ENCODE measurements at places on chromosomes 2 and 18. TPM values are rescaled to one million over a fixed set of nuclear protein-coding genes. Genes with fewer than 3 reads are reported as not detected.

Gene FIGN
- not detected for total RNA-seq

DNA sequence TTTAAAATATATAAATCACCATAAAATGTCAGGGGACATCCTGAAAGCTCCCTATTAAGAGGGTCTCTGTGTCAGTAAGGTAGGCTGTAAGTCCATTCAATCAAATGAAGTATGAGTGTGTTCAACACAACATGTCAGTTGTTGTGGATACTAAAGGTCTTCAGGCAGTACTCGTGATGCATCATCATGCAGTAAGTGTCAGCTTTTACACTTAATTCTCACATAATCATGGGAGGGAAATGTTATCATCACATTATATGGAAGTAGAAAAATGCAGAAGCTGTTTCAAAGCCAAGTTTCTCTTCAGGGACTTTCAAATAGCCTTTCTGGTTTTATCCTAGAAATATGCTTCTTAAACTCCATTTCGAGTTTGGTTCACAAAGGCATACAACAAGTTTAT is 477.1 kb upstream of the ID2 start:
- H3K4me3 ChIP-seq = no peak overlapping the region
- no peak overlapping the region for H3K27ac ChIP-seq
- no peak for DNase-seq
- H3K4me1 ChIP-seq = peaks cover 1% of the 10 kb centered on the region
- H3K27me3 ChIP-seq = no peaks in the 10 kb centered on the region

Gene GPR17
- not detected for total RNA-seq

Gene MFF
- total RNA-seq = 61.6 TPM

DNA sequence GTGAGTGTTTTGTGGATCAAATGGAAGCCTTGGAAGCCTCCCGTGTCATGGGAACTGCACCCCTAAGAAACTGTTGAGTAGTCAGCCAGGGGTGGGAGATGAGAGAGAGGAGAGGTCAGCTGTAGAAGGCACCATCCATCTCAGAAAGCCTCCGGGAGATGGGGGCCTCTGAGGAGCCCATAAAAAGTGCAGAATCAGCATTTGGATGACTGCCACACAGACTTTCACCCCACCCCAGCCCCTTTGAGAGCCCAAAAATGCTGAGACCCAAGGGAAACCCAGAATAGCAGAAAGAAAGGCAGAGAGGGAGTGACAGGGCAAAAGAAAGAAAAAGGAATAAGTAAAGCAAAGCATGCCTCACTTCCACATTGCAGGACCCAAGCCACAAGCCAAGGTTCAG is 443.1 kb upstream of the ZEB2 start:
- no peak for DNase-seq
- no peak overlapping the region for H3K27ac ChIP-seq
- no peak overlapping the region for H3K4me3 ChIP-seq

DNA sequence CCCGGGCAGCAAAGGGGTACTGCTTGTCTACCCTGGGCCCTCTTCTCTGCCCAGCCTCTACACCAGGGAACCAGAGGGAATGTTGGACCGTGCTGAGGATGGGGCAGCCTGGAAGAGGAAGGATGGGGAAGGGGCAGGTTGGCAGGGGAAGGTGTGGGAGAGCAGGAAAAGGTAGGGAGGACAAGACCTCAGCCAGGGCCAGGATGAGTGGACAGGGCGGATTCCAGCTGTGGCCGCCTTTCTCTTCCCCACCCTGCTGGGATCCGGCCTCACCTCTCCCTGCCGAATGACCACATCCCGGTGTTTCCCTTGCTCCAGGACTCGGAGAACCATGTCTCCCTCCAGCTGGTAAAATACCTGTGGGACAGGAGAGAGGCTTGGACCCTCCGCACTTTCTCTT is 8.9 kb downstream of the HAAO start:
- H3K4me1 ChIP-seq = no peaks in the 10 kb centered on the region
- no peak overlapping the region for H3K27ac ChIP-seq
- no peaks in the 10 kb centered on the region for H3K27me3 ChIP-seq

Gene EPB41L3
- total RNA-seq = 1.5 TPM

GRCh38 chr2:109516445-109517117 is 97.2 kb downstream of the SEPTIN10 start:
- DNase-seq = no peak
- H3K27me3 ChIP-seq = peaks cover 3% of the 10 kb centered on the region
- H3K27ac ChIP-seq = no peak overlapping the region
- peaks cover 5% of the 10 kb centered on the region for H3K4me1 ChIP-seq

GRCh38 chr2:99876956-99877355 is 265.4 kb downstream of the AFF3 start:
- H3K36me3 ChIP-seq = no peaks in the 10 kb centered on the region
- H3K27ac ChIP-seq = no peak overlapping the region
- no peaks in the 10 kb centered on the region for H3K4me1 ChIP-seq
- DNase-seq = no peak

GRCh38 chr18:3879114-3879835 is 429.3 kb downstream of the TGIF1 start:
- no peak for DNase-seq
- no peak overlapping the region for H3K4me3 ChIP-seq
- H3K27me3 ChIP-seq = peaks cover 4% of the 10 kb centered on the region
- no peak overlapping the region for H3K27ac ChIP-seq

- no peaks in the 10 kb centered on the region for H3K36me3 ChIP-seq
- no peaks in the 10 kb centered on the region for H3K4me1 ChIP-seq
- no peak for DNase-seq
- H3K4me3 ChIP-seq = no peak overlapping the region
- H3K27me3 ChIP-seq = no peaks in the 10 kb centered on the region
- H3K27ac ChIP-seq = no peak overlapping the region
Measured at GRCh38 chr2:23235292-23235691, 149.7 kb upstream of the KLHL29 start.

Gene VWA3B
- total RNA-seq = not detected

DNA sequence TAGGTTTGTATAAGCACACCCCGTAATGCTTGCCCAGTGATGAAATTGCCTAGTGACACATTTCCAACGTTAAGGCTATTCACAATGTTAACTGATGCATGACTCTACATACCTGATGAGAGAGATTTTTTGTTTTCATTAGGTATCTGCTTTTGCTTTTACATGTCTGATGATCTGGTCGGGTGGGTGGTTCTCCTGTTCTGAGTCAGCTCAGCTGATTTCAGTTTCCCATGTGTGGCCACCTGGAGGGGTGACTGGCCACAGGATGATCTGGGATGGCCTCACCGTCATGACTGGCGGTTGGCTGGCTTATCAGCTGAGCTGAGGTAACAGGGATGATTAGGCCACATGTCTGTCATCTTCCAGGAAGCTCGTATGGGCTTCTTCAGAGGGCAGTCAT is 33.8 kb upstream of the ACYP2 start:
- no peak overlapping the region for H3K4me3 ChIP-seq
- H3K27me3 ChIP-seq = no peaks in the 10 kb centered on the region
- peaks cover 5% of the 10 kb centered on the region for H3K4me1 ChIP-seq
- DNase-seq = no peak
- H3K27ac ChIP-seq = no peak overlapping the region
- H3K36me3 ChIP-seq = peaks cover 5% of the 10 kb centered on the region

Gene FEV
- not detected for total RNA-seq

- H3K4me1 ChIP-seq = peaks cover 3% of the 10 kb centered on the region
- H3K4me3 ChIP-seq = no peak overlapping the region
- no peaks in the 10 kb centered on the region for H3K27me3 ChIP-seq
- H3K27ac ChIP-seq = no peak overlapping the region
- no peak for DNase-seq
Measured at GRCh38 chr18:44548291-44549221, 132.1 kb upstream of the SETBP1 start.

DNA sequence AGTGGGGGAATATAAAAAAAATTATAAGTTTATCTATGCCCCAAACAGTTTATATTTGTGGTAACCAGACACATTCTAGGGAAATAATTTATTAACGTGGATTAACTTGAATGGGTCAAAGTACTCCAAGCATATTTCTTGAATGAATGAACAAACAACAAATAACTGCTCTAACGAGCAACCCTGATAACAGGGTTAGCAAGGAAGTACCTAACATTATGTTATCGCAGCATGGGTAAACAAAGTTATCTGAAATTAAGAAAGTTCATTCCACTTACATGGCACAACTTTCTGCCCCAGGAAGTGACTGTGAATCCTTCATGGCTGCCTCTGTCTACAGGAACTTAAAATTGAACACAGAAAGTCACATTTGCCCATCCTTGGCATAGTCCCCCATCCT is 812.9 kb upstream of the ACVR2A start:
- H3K27ac ChIP-seq = no peak overlapping the region
- H3K27me3 ChIP-seq = peaks cover 21% of the 10 kb centered on the region
- no peaks in the 10 kb centered on the region for H3K4me1 ChIP-seq

Gene ASB18
- not detected for total RNA-seq

- H3K4me1 ChIP-seq = no peaks in the 10 kb centered on the region
- no peak overlapping the region for H3K4me3 ChIP-seq
- peaks cover 19% of the 10 kb centered on the region for H3K27me3 ChIP-seq
- DNase-seq = no peak
- no peaks in the 10 kb centered on the region for H3K36me3 ChIP-seq
Measured at GRCh38 chr2:151096235-151096634, 165.4 kb downstream of the RBM43 start.

DNA sequence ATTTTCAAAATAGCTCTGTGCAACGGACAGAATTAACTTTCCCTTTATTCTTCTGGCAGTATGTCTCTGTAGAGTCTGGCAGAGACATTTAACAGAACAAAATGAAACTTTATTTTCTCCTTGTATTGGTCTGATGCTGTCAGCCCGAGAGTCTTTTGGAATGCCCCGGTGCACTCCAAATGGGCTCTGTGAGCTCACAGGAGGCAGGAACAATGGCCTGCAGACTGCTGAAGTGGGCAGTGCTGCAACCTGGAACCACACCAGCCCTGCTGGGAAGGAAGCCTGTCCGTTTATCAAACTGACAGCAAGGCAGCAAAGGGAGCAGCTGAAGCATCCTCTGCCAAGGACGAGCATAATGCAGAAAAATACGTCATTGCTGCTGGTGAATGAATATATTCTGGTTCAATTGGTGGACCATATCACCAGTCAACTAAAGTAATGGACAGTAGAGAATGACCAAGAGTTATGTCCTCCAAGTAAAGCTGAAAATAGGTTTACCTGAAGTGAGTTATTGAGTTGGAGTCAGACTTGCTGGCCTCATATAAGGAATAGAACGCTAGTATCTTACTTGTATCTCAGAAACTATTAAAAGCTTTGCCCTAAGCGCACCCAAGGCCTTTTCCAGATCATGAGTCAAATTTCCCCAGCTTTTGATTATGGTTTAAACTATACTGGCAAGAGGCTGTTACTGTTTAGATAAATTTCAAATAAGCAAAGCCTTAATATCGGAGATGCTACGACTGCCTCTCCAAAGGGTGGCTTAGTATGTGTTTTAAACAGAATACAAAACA is 207.6 kb upstream of the TANK start:
- H3K4me1 ChIP-seq = no peaks in the 10 kb centered on the region
- peaks cover 6% of the 10 kb centered on the region for H3K27me3 ChIP-seq
- no peak overlapping the region for H3K4me3 ChIP-seq
- DNase-seq = no peak
- no peaks in the 10 kb centered on the region for H3K36me3 ChIP-seq

DNA sequence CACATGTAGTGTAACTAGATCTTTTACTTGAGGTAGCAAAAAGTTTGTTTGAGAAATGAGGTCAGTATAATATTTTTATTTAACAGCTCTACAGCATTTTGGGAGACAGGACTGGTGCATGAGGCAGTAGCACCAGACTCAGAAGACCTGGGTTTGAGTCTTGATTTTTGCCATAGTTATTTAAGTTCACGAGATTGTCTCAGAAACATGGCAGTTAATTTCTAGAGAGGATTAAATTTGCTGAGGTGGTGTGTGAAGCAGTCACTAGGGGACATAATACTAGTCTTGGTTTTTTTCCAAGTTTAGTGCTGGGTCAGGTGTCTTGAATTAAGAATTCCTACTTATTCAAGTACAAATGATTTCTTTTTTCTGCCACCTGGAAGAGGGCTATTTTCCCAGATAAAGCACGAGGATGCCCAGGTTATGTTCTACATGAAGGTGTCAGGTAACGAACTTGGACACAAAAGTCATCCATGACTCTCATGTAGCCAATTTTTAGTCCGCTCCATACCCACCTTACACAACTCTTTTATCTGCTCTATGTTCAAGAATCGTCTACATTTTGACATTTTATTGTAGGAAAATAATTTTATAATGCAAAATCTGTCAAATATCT is 1.4 kb downstream of the MARCHF7 start:
- H3K27me3 ChIP-seq = no peaks in the 10 kb centered on the region
- H3K36me3 ChIP-seq = no peaks in the 10 kb centered on the region
- peaks cover 78% of the 10 kb centered on the region for H3K4me1 ChIP-seq

DNA sequence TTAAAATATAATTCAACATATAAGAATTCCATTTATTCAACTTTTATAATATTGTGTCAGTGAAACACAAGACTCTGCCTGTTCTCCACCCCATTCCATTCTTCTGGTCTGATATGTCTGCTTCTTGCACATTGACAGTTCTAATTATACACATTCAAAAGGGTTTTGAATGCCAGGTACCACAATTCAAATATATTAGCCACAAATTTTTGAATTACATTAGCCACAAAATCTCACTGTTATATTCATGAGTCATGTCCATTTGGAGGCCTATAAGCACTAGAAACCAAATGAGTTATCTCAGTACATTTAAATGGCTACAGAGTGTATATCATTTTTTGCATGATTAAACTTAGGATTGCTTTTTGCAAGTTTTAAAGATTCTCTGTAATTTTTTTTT is 72.1 kb downstream of the CCDC150 start:
- H3K4me1 ChIP-seq = no peaks in the 10 kb centered on the region
- H3K4me3 ChIP-seq = no peak overlapping the region
- H3K27ac ChIP-seq = no peak overlapping the region
- peaks cover 4% of the 10 kb centered on the region for H3K27me3 ChIP-seq

Gene NTSR2
- total RNA-seq = not detected

- H3K27ac ChIP-seq = peak within 1 kb of the TSS; percentile 95
- peak; percentile 93 for DNase-seq
- no peaks in the 10 kb centered on the region for H3K27me3 ChIP-seq
- H3K36me3 ChIP-seq = peaks cover 20% of the 10 kb centered on the region
- H3K4me3 ChIP-seq = peak within 1 kb of the TSS; percentile 80
Measured at GRCh38 chr2:197515739-197516392, at the start of gene MOB4. Gene MOB4, plus strand, starts transcription at chr2:197516066. Its CDS starts 21 bp downstream, at chr2:197516087.

Data from naive thymus-derived CD8-positive, alpha-beta T cell (primary cell).